ENCODE measurements at places on chromosomes 12 and 14.

DNA sequence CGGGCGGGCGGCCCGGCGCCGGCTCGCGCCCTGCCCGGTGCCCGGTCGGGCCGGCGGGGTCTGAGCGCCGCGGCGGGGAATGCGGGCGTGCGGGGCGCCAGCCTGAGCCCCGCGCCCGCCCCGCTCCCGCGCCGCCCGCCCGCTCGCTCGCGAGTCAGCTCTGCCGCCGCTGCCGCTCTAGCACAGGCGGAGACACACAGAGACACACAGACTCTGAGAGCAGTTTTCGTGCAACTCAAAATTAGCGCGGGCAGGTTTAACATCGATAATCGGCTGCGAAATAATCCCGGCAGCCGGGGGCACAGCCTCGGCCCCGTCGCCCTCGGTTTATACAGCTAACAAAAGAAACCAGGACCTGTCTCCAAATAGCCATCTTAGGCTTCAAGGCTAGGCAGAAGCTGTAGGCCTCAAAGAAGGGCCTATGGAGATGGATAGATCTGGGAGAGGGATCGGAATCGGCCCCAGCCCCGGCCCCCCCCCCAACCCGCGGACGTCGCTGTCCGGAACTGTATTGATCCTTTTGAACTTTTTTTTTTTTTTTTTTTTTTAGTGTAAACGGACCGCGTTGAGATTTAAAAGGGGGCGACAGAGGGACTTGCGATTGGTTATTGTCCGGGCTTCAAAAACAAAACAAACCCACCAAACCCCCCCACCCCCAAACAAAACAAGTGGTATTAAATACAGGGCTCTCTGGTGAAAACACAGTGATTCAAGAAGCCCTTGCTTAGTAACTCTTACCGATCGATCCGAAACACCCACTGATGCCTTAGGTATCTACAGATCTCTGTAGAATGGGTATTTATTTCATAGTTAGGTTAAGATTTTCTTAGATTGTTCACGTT, 1.1 kb downstream of the ARID2 start:
- peak; percentile 67 for DNase-seq

DNA sequence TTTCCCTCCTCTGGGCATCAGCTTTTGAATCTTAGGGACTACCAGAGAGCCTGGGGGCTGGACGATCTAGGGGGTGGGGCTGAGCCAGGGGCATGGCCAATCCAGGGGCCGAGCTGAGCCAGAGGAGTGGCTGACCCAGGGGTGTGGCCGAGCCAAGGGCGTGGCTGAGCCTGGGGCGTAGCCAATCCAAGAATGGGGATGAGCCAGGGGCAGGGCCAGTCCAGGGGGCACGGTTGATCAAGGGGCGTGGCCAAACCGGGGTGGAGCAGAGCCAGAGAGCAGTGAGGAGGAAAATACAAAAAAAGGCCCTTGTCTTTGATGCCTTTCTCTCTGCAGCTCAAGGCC, 219.3 kb upstream of the NOS1 start:
- DNase-seq, result peak; percentile 79

- DNase-seq, result no peak
Observed at GRCh38 chr12:16359512-16360491, 12.4 kb downstream of the MGST1 start.

DNA sequence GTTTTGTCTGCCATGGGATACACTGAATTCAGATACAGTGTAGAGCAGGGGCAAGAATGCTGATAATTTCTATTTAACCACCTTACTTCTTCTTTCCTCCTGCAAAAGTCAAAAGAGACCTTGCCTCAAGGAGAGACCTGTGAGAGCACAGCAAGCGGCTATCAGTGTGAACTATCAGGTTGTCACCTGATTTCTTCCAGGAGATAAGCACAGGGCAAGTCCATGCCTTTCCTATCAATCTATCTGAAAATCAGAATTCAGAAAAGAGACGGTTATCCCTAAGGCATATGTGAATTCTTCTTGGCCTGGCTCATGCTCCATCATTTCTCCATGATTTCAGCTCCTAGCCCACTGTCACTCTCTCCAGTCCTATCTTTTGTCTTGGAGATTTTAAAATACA, 128.9 kb upstream of the CCND2 start:
- no peak for DNase-seq

DNA sequence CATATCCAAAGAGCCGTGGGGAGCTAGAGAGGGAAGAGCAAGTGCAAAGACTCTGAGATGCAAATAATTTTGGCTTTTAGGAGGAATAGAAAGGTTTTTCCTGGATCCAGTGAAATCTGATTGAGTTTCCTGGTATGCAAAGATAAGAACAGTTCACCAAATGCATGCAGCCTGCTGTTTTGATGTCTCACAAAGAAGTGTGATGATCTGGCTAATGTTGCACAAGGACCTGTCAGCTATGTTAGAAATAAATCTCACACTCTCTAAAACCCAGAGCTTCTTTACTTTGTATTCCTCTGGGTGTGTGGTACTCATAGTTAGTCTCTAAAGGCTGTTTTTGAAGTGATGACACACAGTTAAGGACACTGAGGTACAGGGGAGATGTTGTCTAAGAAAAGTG, 321.4 kb downstream of the AACS start:
- DNase-seq, result no peak

GRCh38 chr12:67082221-67082620, 186.9 kb upstream of the CAND1 start:
- DNase-seq, result no peak

GRCh38 chr14:100240668-100241032, 1.7 kb downstream of the YY1 start:
- DNase-seq, result no peak

- DNase-seq, result no peak
Observed at GRCh38 chr14:67900231-67900630, 80.7 kb downstream of the RAD51B start.

GRCh38 chr12:75655315-75655806, 144.0 kb upstream of the KRR1 start:
- DNase-seq, result no peak

DNA sequence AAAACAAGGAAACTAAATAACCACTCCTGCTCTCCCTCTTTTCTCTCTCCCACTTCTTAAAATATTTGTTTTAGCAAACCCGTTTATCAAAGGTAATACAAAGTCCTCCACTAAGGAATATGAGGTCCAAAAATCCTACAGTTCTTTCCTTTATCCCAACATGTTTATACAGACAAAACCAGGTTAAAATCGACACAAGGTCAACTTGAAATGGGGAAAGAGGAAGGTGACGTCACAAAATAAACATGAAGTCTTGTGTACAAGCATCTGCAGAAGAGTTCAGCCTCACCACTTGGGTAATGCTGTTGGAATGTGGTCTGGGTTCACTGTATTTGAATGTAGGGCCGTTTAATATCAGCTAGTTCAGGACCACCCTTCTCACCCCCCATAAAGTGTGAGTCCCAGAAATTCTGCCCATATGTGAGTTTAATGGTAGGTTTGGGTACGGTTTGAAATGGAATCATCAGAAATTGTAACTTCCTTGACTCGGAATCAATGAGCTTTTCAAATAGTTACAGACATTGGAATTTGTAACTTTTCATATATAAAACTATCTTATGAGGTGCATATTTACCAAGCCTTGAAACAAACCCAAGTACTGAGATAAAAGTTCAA, 120.0 kb upstream of the SLC38A2 start:
- DNase-seq, result peak; percentile 55

DNA sequence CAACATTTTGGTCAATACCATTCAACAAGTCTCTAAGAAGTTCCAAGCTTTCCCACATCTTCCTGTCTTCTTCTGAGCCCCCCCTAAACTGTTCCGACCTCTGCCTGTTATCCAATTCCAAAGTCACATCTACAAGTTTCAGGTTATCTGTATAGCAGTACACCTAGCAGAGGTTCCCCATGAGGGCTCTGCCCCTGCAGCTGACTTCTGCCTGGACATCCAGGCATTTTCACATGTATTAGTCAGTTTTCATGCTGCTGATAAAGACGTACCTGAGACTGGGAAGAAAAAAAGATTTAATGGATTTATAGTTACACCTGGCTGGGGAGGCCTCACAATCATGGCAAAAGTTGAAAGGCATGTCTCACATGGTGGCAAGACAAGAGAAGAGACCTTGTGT, 10.2 kb upstream of the PLA2G1B start:
- no peak for DNase-seq

- no peak for DNase-seq
Observed at GRCh38 chr12:95443459-95443858, 30.5 kb upstream of the METAP2 start.

GRCh38 chr12:52145228-52146088, 46.4 kb downstream of the KRT80 start:
- peak; percentile 91 for DNase-seq

- no peak for DNase-seq
Observed at GRCh38 chr12:129873111-129873832, 30.6 kb downstream of the TMEM132D start.

GRCh38 chr12:116434155-116435011, 124.8 kb upstream of the MAP1LC3B2 start:
- peak; percentile 85 for DNase-seq

All from SW480 (cell line).